ENCODE measurements at places on chromosomes 13 and 19.

DNA sequence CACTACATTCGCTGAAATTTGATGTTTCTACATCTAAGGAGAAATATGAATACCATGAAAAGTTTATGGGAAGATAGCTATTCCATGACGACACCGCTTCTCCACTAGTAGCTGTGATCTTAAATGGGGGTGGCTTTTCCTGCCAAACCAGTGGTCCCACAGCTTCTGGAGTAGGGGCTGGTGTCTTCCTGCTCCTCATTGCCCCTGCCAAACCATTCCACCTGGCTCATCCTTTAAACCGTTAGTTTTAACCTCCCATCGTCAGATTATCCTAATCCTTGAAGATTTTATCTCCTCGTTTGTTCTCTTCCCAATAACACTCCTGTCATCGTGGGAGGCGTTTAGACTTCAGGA lies 568 bp upstream of the ZNF230 start:
- DNase-seq: no peak

- DNase-seq: no peak
Observed at GRCh38 chr13:31014456-31014855, 82.0 kb downstream of the TEX26 start.

DNA sequence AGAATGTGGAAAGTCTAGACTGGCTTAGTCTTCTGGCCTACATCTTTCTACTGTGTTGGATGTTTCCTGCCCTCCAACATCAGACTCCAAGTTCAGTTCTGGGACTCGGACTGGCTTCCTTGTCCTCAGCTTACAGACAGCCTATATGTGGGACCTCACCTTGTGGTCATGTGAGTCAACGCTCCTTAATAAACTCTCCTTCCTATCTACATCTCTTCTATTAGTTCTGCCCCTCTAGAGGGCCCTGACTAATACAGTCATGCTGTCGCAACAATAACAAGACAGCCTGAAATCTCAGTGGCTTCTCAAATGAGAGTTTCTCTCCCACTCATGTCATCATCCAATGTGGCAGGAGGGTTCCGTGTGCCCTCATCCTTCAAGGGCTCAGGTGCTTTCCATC lies 347.8 kb downstream of the MZT1 start:
- DNase-seq: no peak

- DNase-seq: no peak
Observed at GRCh38 chr19:45305421-45305820, 17.3 kb downstream of the CKM start.

GRCh38 chr13:49521224-49521623 lies 25.5 kb downstream of the PHF11 start:
- DNase-seq: no peak

GRCh38 chr13:93505104-93505952 lies 278.7 kb downstream of the GPC6 start:
- DNase-seq: no peak

DNA sequence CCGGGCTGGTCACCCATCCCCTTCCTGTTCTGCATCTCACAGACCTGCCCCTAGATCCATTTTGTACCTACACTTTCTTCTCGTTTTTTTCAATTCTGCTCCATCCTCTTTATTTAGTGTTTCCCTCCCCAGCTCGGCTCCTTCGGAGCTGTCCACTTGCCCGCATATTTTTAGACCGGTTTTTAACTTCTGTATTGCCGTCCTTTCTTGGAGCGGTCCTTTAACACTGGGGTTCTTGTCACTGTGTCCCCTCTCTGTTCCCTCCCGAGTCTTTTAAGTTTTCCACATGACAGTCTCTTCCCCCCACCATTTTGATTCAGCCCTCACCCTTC lies 1.7 kb downstream of the ARHGAP35 start:
- DNase-seq: no peak

GRCh38 chr13:113113846-113114271 lies 8.3 kb downstream of the F7 start:
- DNase-seq: no peak

DNA sequence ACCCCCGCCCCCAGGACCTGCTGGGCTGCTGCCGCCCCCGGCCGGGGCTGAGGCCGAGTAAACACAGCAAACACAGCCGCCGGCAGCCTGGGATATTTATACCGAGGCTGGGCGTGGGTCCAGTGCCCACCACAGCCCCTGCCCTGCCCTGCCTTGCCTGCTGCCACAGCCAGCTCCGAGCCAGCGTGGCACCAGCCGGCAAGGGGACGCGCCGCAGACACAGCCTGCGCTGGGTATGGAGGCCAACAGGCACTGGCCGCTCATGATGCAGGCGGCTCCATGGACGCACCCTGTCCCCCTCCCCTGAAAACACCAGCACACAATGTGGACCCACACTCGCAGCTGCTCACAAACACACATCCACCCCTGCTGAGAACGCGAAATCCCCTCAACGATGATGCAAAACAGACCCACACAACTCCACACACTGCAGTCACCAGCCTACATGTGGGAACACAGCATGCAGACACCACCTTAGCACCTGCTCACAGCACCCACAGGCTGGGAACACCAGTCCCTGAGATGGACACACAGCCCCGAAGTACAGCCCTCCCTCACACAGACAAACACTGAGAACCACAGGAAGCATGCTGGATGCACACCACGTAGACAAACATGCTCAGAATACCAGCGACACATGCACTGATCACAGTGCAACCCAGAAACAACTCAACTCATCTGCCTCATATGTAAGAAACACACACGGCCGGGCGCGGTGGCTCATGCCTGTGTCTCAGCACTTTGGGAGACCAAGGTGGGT lies 16.2 kb downstream of the CCDC97 start:
- DNase-seq: peak; percentile 52

DNA sequence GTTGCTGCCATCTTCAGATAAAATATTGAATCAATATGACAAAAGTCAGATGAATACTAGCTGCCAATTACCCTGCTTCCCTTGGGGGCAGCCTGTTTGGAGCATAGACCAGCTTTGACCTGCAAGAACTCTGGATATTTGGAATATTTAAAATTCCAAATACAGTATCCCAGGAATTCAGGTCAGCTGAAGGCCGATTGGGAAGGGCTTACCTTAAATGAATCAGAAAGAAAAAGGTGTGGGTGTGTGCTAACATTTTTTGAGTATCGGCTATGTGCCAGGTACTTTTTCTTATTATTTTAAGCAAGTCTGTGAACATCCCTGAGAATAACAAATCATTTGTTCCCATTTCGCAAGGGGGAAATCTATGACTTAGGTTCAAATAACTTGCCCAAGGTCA lies 1.8 kb upstream of the RUBCNL start:
- no peak for DNase-seq

GRCh38 chr13:93425411-93425810 lies 198.8 kb downstream of the GPC6 start:
- no peak for DNase-seq

DNA sequence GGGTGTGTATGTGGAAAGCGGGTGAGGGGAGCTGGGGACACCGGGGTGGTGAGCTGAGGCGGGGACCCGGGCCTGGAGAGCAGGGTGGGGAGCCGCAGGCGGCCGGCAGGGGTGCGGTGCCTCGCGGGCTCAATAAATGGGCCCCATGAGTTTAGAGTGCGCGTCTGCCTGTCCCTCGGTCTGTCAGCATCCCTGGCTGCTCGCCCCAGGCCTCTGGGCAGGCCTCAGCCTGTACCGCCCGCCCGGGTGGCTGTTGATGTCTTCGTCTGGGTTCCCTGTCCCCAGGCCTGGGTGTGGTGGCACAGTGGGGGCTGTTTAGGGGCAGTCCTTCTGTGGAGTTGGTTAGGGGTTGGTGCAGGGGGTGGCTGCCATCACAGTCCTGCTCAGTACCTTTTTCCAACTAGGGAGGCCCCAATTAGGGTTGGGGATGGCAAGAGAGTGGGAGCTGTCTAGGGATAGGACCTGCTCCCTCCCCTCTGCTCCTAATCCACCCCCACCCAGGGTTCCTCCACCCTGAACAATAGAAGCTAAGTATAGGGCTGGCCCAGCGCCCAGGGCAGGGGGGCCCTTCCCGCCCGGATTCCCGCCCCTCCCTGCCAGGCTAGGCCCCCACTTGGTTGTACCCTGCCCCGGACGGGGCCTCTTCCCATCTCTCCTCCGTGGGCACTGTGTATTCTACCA lies 12.2 kb downstream of the CIC start:
- peak; percentile 57 for DNase-seq

- no peak for DNase-seq
Observed at GRCh38 chr13:69644447-69644846, 463.2 kb upstream of the ATXN8OS start.

DNA sequence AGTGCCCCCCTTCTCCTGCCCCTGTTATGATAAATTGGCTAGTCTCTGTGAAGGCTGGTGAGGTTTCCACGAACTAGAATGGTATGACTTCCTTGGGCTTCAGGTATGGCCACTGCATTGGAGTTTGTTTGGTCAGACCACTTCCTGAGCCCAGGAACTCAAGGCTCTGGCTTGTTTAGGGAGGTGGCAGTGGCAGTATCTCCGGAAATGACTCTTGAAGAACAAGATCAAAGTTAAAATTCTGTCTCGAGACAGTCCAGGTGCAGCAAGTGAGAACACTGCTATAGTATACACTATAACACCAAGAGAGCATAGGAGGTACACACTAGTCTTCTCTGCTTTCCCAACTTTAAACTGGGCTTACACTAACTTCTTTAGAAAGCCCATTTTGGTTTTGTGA lies 309.1 kb downstream of the KLF12 start:
- DNase-seq: no peak

- peak; percentile 66 for DNase-seq
Observed at GRCh38 chr19:920051-920864, 3.1 kb downstream of the KISS1R start.

GRCh38 chr19:56764196-56764695 lies 76.3 kb downstream of the PEG3 start:
- DNase-seq: no peak

DNA sequence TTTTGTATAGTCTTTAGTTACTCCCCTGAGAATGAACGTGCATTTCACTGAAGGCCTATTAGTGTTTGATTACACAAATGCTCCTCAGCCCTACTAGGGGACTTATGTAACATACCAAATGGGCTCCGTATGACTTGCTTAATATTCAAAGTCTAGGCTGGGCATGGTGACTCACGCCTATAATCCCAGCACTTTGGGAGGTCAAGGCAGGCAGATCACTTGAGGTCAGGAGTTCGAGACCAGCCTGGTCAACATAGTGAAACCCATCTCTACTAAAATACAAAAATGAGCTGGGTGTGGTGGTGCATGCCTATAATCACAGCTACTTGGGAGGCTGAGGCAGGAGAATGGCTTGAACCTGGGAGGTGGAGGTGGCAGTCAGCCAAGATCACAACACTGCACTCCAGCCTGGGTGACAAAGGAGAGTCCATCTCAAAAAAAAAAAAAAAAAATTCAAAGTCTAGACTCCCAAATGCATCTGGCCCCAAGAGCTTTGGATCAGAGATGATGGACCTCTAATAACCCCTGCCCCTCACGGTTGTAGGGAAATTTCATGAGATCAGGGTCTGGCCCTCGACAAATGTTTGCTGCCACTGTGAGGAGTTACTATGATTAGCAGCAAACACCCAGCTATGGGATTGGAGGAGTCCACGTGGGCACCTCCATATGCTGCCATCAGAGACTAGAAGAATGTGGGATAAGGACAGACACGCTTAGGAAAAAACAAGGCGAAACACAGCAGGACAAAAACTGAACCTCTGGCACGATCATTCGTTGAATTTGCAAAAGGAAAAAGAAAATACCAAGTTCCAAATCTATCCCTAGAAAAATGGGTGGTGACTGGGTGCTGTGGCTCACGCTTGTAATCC lies 4.6 kb downstream of the FBXO17 start:
- no peak for DNase-seq

GRCh38 chr13:73902296-73902695 lies 231.9 kb downstream of the KLF12 start:
- no peak for DNase-seq

GRCh38 chr13:79457390-79457789 lies 23.6 kb upstream of the NDFIP2 start:
- no peak for DNase-seq

DNA sequence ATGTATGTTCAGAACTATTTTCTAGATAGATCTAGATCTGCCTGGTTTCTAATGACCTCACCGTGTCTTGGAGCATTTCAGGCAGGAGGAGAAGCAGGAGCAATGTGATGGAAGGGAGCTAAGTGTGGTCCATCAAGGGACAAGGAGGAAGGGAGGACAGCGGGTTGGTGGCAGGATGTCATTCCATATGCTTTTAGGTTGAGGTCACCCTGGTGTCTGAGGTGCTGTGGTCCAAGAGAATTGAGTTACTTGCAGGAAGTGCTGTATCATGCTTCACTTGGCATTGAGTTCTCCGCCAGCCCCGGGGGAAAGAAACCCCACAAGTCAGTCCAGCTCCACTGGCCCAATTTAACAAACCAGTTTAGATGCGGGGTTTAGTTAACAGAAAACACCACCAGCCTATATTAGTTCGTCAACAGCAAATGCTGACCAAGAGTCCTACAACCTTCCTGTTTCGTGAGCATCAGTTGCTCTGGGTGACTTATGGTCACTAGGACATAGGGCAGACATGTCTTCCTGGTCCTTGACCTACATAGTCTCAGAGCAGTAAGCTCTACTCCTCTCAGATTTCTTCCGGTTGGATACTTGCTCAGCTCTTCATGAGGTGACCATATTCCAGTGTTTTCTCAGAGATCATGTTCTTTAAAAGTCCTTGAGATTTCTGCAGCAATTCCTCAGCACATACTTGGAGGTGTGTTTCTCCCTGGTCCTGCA lies 79.4 kb downstream of the MBNL2 start:
- DNase-seq: no peak

DNA sequence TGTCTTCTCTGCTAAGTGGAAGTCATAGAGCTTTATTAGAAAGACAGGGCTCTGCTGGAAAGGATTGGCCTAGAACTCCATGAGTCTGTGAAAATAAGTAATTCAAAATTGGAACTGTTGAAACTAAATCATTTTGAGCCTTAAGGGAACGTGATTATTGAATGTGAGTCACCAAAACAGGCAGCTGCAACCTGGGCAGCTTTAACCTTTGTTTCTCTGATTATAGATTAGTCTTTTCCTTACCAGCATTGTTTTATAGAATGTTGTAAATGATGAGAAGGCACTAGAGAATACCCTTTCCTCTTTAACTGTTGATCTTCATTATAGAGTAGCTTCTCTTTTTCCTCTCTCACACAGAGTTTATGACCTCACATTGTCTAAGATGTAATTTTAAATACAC lies 638.8 kb upstream of the SLITRK6 start:
- DNase-seq: no peak
